T-helper 9 cell (primary cell): ENCODE measurements at places on chromosomes 7 and 10.

GRCh38 chr10:47264797-47265281 lies 35.2 kb upstream of the GDF10 start:
- no peak for DNase-seq

DNA sequence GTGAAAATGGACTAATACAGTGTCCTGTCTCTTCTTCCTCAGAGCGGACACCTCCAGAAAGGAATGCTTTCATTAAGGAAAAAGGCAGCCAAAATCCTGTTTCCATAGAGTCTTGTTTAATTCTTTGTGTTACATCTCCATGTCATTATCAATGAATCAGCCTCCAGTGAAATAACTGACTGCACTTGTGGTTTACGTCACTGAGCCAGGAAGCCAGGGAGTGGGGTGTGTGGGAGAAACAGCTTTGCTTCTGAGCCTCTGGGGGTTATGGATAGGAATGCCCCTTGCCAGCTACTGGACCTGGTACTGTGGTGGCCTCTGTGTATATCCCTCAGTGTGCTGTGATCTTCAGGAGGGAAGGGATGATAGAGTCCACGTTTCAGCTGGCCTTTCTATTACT lies 416.8 kb downstream of the GALNT17 start:
- DNase-seq, result no peak

GRCh38 chr10:122181876-122182275 lies 89.2 kb upstream of the BTBD16 start:
- no peak for DNase-seq

DNA sequence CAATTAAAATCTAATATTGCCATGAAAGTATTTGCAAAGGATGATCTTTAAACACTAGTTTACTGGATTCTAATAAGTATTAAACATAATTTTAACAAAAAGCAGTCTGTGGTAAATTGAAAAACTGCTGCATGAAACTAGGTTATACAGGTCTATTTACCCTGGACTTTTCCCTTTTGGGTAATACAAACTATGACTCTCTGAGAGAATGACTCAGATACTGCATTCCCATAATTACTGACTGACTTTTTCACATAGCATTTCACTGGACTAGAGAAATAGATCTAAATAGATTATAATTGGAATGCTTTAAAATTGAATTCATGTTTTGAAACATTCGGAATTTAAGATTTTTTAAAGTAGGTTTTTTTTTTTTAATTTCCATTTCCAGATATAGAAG lies 395.7 kb downstream of the THSD7A start:
- no peak for DNase-seq

DNA sequence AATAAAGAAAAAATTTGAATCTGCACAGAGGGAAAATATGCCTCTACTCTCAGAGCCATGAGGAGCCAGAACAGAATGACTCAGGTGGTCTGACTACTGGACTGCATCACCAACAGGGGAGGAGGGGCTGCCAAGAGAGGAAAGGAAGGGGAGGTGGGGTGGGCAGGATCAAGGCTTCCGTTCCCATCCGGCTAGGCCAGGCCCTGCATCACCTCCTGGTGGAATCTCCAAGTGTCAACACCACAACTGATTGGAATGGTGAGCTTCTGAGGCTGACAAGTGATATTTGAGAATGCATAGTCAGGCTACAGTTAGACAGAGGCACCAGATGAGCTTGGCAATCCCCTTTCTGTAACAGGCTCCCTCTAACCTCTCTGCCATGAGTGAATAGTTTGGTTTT lies 10.4 kb upstream of the GPR26 start:
- no peak for DNase-seq

GRCh38 chr7:125316466-125316865 lies 386.8 kb upstream of the POT1 start:
- no peak for DNase-seq

- no peak for DNase-seq
Measured at GRCh38 chr10:44427479-44427878, 42.6 kb upstream of the CXCL12 start.

GRCh38 chr10:80513106-80513505 lies 24.6 kb upstream of the SH2D4B start:
- DNase-seq, result no peak

DNA sequence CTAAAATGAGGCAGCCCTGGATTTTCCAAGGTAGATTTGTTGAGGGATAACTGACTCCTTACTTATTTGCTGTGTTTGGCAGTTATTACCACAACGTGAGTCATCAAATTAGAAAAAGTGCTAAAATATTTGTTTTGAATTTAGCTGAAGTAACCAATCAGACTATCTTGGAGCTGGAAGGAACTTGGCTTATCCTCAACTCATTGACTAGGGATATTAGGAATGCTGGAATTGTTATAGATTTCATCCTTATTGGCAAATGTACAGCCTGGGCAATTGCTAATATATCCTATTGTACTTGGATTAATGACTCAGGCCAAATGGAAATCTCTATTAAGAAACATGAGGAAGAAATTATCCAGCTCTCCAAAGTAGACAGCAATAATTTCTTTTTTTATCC lies 1189.0 kb upstream of the LRRN3 start:
- no peak for DNase-seq

- DNase-seq, result no peak
Measured at GRCh38 chr7:36792421-36792820, 68.1 kb upstream of the AOAH start.

- DNase-seq, result no peak
Measured at GRCh38 chr7:153628825-153629224, 423.4 kb upstream of the DPP6 start.

- no peak for DNase-seq
Measured at GRCh38 chr7:130458257-130458656, 17.4 kb upstream of the CEP41 start.

DNA sequence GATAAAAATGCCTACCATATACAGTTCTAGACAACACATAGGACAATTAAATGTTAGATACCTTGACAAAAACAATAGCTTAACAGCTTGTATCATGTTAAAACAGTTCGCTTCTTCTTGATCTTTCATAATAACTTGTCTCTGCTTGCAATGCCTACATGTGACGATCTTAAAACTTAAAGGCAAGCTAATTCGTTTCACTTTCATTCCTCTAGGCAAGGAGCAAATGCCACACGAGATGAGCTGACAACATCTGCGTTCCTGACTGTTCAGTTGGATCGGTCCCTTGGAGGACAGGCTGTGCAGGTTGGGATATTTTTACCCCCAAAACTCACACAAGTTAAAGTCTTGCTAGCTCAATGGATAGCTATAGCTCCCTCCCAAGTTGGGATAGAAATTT lies 51.6 kb upstream of the ARL4A start:
- DNase-seq, result no peak

DNA sequence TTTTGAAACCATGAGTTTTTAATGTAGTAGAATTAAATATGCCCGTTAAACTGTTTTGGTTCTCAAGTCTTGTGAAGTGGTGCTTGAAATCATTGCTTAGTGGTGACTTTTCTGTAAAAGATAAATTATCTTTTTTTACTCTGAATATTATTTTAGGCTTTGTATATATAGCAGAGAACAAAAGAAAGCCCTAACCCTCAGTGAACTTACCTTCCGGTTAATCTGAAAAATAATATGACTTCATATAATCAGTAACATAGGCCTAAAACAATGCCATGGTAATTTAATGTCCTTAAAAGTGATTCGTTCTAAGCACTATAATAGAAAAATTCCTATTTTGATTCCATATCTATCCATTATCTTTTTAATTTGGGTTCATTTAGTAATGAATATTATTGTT lies 21.8 kb downstream of the AKAP9 start:
- no peak for DNase-seq

GRCh38 chr7:33459340-33459751 lies 330.0 kb downstream of the BBS9 start:
- DNase-seq, result no peak

DNA sequence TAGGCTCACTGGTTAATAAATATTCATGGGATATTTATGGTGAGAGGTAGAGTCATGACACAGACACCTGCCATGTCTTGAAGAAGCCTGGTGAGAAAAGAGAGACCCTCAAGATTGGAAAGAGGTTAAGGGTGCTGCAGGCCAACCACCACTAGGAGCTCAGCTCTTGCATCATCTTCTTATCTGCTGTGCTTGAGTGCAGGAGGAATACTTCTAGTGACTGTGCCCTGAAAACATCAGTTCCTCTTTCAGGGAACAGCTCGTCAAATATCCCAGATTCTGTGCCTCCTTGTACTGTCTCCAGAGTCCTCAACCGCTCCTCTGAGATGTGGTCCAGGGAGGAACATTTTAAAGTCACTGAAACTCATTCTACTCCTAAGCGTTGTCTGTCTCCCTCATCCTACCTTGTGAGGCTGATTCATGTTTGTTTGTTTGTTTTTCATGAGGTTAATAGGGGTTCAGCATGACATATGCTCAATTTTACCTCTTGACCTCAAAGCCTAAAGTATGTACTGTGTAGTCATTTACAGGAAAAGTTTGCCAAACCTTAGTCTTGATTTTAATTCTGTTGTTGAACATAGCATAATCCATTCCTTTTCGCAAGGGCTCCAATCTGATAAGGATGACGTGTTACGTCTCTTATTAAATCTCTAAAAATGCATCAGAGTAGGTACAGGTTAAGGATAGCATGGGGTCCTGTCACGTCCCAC lies 293.1 kb downstream of the C7orf25 start:
- DNase-seq, result no peak

- DNase-seq, result no peak
Measured at GRCh38 chr7:50293509-50294179, 10.9 kb upstream of the IKZF1 start.
